ENCODE measurements at places on chromosomes 11 and 22.
A peak's percentile ranks its signal among the peaks of the same experiment; 100 is the strongest.

- peak; percentile 58 for DNase-seq
Measured at GRCh38 chr11:125923012-125923579, 18.8 kb downstream of the DDX25 start.

DNA sequence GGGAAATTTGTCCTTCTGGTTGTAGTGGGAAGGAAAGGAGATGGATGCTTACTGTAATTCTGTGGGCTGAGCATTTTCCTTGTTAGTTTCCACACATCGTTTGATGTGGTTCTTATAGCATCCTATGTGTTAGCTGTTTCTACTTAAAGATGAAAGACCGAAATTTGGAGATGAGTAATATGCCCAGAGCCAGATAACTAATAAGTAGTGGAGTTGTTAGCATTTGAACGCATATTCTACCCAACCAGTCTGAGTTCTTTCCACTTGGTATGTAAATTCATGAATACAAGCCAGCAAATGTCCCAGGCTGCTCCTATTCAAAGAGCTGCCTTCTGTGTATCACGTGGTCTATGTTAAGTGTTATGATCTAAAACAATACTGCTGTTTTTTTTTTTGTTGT is 14.6 kb downstream of the SPECC1L start:
- peak; percentile 36 for DNase-seq

GRCh38 chr11:102079625-102080024 is 30.6 kb upstream of the YAP1 start:
- no peak for DNase-seq

- DNase-seq, result no peak
Measured at GRCh38 chr22:49450498-49450897, 377.2 kb downstream of the BRD1 start.

- no peak for DNase-seq
Measured at GRCh38 chr11:125952559-125952958, 6.7 kb downstream of the VSIG10L2 start.

GRCh38 chr11:65468874-65469333 is 29.9 kb upstream of the MALAT1 start:
- DNase-seq, result peak; percentile 67

- no peak for DNase-seq
Measured at GRCh38 chr11:721247-721740, 15.3 kb downstream of the EPS8L2 start.

DNA sequence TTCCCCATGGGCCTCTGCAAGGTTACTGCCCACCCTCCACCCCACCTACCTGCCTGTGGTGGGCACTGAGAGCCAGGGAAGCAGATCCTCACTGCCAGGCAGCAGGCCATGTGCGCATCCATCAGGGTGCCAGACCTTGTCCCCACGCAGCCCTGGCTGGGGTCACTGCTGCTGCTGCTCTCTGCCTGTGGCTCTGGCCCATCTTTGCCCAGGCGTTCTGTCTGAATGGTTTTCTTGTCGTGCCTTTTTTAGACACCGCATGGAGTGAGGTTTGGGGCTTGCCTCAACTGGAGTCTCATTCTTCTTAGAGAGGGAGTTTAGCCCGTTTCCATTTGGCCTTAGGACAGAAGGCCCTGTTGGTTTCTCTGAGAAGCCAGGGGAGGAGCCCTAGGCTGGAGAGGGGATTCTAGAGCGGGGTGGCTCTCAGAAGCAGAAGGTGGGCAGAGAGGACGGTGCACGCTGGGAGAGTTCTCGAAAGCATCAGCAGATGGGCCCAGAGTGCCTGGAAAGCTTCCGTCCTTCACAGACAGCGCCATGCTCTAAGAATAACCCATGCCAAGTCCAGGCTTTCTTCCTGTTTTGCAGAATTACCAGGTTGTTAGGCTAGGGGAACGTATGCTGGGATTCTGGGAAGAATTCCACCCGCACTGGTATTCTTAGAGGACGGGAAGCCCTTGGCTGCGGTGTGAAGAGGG is 8.1 kb downstream of the TANGO2 start:
- no peak for DNase-seq

- no peak for DNase-seq
Measured at GRCh38 chr11:126891556-126892217, 108.9 kb downstream of the KIRREL3 start.

- DNase-seq, result no peak
Measured at GRCh38 chr11:119344291-119345010, 2.1 kb downstream of the MFRP start.

GRCh38 chr22:45529105-45529504 is 26.4 kb downstream of the FBLN1 start:
- DNase-seq, result no peak

GRCh38 chr11:129146191-129146590 is 45.9 kb downstream of the ARHGAP32 start:
- DNase-seq, result no peak

DNA sequence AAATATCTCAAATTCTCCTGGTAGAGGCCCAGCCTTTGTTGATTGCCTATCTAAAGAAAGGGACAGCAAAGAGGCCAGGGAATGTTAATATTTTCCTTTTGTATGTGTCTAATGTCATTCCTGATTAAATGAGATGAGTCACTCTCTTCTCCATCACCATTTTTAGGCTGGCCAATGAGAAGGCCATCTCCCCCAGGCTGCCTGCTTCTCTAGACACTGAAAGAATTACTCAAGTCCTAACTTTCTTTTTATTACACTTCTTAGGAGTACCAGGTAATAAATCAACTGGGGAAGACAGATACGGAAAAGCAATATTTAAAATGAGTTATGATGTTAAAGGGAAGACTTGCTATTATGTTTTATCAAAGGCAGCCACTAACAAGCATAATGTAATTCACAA is 259.2 kb upstream of the SORL1-AS1 start:
- DNase-seq, result no peak

- peak; percentile 51 for DNase-seq
Measured at GRCh38 chr22:46054091-46055073, 77.4 kb upstream of the WNT7B start.

- no peak for DNase-seq
Measured at GRCh38 chr11:29713831-29714320, 303.0 kb downstream of the KCNA4 start.

- no peak for DNase-seq
Measured at GRCh38 chr22:45640291-45640940, 31.2 kb upstream of the ATXN10 start.

- DNase-seq, result no peak
Measured at GRCh38 chr11:105265845-105266244, 126.3 kb upstream of the CARD18 start.

GRCh38 chr11:62540804-62541701 is 5.6 kb downstream of the AHNAK start:
- no peak for DNase-seq

DNA sequence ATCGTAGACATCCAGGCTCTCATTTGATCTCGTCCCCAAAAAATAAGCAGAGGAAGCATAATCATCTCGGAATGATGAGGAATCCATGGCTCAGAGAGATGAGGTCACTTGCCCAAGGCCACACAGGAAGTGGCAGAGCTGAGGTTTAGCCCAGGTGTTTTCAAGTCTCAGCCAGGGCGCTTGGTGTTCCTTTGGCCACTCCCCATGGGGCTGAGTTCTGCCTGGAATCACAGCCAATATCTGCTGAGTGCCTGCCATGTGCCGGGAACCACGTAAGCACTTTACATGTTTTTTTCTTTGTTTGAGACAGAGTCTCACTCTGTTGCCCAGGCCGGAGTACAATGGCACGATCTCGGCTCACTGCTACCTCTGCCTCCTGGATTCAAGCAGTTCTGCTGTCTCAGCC is 29.5 kb upstream of the MYH9 start:
- DNase-seq, result no peak

GRCh38 chr11:59267196-59267595 is 54.5 kb upstream of the MPEG1 start:
- no peak for DNase-seq

DNA sequence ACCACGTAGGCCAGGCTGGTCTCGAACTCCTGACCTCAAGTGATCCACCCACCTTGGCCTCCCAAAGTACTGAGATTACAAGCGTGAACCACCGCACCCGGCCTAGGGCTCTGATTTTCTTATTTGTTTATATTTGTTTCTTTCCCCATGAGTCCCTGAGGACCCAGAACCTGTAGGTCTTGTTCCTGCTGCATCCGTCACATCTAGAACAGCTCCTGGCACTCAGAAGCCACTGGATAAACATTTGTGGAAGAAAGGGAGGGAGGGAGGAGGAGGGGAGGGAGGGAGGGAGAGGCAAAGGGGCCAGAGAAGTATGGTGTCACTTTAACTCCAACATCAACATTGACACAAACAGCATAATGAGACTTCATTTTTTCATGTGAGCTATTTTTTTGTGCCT is 67.7 kb downstream of the CELSR1 start:
- no peak for DNase-seq
